LHCN-M2 (cell line): ENCODE measurements at places on chromosomes 7 and 10. TPM values are rescaled to one million over a fixed set of nuclear protein-coding genes. Genes with fewer than 3 reads are reported as not detected.

The MRLN gene
- not detected in 2 replicates for total RNA-seq

The IDI2 gene
- total RNA-seq: not detected in 2 replicates

The OR2A14 gene
- total RNA-seq: not detected in 2 replicates

The FBXL15 gene
- 15.9 and 22.5 TPM in 2 replicates for total RNA-seq

The ANXA11 gene
- total RNA-seq: 55.9 and 84.7 TPM in 2 replicates

The ABCC2 gene
- 0.34 and 0.58 TPM in 2 replicates for total RNA-seq

The NME8 gene
- total RNA-seq: not detected in 2 replicates

The ZNF722 gene
- not detected in 2 replicates for total RNA-seq

The GALNT11 gene
- total RNA-seq: 77.6 and 82.4 TPM in 2 replicates

The UPK3BL2 gene
- 1.0 and 4.3 TPM in 2 replicates for total RNA-seq

The PPP1R17 gene
- 0.06 TPM in 1 of 2 replicates, not detected in the other for total RNA-seq
